Regular cardiac myocyte (primary cell): ENCODE measurements at places on chromosomes 2 and 18. TPM values are rescaled to one million over a fixed set of nuclear protein-coding genes. Genes with fewer than 3 reads are reported as not detected.

Gene RNASEH1
- total RNA-seq: 27.9 and 46.2 TPM in 2 replicates

Gene SERPINB11
- not detected in 2 replicates for total RNA-seq

Gene TTN
- total RNA-seq: 0.85 and 1.2 TPM in 2 replicates

Gene ARHGAP15
- not detected in 2 replicates for total RNA-seq

Gene CRYGD
- not detected in 2 replicates for total RNA-seq

Gene ICOS
- not detected in 2 replicates for total RNA-seq

Gene KCNK3
- 0.38 and 2.0 TPM in 2 replicates for total RNA-seq
